ENCODE measurements at places on chromosomes 16 and 17.

DNA sequence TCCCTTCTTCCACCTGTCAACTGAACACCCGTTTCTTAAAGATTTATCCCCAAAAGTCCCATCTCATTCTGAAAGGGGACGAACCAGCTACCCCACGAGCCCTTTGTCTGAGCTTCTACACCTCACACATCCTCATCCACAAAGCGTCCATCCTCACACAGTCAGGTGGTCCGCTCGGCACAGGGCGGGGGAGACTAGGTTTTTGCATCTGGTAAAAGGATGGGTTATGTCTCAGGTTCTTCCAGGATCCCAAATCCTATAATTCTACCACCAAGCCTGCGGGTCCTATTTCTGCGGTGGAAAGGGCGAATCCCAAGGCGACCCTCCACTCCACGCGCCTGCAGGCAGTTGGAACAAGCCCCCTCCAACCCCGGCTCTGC, 458 bp downstream of the GFOD2 start:
- DNase-seq = no peak

- no peak for DNase-seq
These were observed 7.3 kb downstream of the C16orf54 start for GRCh38 chr16:29738514-29738913.

DNA sequence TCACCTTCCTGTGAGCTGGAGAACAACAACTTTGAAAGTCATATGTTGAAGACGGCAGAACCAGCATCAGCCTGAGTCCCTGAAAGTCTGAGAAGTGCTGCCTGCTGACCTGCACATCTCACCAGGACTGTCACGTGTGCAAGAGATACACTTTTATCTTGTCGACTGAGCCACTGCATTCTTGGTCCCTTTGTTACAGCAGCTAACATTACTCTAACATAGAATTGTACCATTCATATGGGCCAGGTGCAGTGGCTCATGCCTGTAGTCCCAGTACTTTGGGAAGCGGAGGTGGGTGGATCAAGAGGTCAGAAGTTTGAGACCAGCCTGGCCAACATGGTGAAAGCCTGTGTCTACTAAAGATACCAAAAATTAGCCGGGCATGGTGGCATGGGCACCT, 40.1 kb downstream of the MARCHF10 start:
- no peak for DNase-seq

GRCh38 chr16:17467923-17468540, 2.7 kb downstream of the XYLT1 start:
- DNase-seq = no peak

DNA sequence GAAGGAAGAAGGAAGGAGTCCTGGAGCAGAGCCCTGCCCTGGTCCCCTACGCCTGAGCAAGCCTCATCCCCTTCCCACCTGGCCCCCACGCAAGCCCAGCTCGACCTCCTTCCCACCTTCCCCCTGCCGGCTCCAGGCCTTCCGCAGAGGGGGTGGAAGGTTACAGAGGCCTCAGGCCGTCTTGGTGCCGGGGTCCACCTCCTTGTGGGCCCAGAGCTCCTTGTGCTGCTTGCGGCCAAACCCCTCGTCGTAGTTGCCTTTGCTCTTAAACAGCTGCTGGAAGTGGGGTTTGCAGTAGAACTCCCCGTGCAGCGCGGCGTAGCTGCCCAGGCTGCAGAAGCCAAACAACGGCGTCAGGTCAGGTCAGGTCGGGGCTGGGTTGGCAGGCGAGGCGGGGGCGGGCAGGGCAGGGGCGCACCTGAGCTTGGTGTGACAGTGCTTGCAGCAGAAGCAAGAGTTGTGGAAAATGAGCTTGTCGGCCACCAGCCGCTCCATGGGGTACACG, 1.5 kb downstream of the LIMD2 start:
- DNase-seq = no peak

GRCh38 chr17:9696279-9697044, 51.1 kb downstream of the USP43 start:
- DNase-seq = no peak

DNA sequence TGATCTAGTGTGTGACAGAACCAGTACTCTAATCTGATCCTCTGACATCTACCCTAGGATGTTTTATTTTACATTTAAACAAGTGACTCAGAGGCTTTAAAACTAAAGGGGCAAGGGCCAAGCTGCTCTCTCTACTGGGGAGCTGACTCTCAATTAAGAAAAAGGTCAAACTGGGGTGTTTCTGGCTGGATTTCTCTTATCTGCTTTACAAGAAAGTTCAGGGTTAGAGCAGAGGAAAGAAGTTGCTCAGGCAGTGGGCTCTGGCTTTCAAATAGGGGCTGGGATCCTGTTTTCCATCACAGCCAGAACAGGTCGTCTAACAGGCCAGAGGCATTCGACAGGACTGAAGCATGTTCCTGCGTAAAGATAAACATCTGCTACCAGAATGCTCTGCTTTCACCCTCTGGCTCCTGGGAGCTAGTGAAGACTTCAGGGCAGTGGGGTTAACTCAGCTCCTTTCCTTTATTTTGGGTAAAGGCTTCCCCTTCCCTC, 8.5 kb downstream of the MMP28 start:
- DNase-seq = no peak

DNA sequence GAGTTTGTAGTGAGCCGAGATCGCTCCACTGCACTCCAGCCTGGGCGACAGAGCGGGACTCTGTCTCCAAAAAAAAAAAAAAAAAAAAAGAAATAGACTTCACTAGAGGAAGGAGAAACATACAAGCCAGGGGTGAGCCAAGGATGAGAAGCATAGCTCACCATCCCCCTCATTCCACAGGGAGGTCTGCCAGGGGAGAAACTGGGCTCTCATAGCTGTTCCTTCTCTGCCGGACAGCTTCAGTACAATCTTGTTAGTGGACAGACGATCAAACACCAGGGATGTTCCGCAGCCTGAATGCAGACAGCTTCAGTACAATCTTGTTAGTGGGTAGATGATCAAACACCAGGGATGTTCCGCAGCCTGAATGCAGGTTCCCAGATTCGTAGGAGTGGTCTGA, 509.6 kb downstream of the CDH13 start:
- no peak for DNase-seq

DNA sequence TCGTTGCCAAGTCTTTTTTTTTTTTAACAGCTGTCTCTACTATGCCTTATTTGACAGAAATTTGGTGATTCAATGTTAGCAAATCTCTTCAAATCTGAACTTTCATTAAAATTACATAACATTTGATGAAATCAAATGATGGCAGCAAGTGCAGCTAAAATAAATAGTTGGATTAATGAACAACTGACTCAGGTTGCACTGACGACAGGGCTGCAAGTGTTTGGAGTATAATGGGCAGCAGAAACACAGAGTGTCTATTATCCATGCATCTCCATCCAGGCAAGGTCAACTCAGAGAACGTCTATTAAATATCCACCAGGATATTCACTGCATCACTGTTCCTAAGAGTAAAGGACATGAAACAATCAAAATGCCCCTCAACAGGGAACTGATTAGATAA, 109.8 kb downstream of the SLC39A11 start:
- DNase-seq = no peak

- DNase-seq = no peak
These were observed 75.8 kb downstream of the WNT3 start for GRCh38 chr17:46742565-46743270.

- no peak for DNase-seq
These were observed 1.1 kb downstream of the KDM8 start for GRCh38 chr16:27204312-27204915.

GRCh38 chr17:76527430-76528111, 9.9 kb downstream of the CYGB start:
- no peak for DNase-seq

DNA sequence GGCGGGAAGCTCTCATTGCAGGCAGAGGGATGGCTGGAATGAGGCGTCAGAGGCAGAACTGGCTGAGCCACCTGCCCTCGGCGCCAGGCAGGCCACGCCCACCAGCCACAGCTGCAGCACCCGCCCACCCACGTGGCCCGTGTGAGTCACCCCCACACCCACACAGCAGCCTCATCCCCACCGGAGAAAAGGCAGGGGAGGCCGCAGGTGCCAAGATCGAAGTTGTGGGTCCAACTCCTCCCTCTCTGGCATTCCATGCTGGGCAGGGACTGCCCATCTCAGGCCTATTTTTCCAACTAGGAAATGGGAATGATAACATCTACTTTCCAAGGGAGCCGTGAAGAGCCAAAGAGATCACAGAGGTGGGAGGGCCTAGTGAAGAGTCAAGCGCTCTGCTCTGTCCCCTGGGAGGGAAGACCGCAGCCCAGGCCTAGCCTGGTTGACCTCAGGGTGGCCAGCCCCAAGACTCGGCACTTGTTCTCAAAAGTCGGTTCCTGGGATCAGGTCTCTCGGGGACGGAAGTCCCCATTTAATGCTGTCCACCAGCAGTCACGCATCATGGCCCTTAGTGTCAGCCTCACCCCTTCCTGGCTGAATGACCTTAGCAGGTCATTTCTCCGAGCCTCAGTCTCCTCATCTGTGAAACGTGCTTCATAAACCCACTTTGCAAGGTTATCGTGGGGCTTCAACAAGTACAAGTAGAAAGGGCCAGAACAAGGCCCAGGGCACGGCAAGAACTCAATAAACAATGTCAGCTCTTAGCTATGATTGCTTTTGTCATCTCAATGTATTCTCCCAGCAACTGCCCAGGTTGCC, at the start of gene TRPV3:
TRPV3 (minus strand) TSS at position 45 of the 816 bp plus-strand sequence. CDS start 2,962 bp downstream, outside the sequence.
- peak; percentile 40 for DNase-seq

- peak; percentile 73 for DNase-seq
These were observed 27.8 kb downstream of the TK2 start for GRCh38 chr16:66521951-66522771.

- no peak for DNase-seq
These were observed 17.4 kb downstream of the ADAP2 start for GRCh38 chr17:30939051-30939689.

- no peak for DNase-seq
These were observed 1.2 kb upstream of the HEXIM1 start for GRCh38 chr17:45146890-45147580.

GRCh38 chr16:54048586-54049495, 237.7 kb downstream of the IRX3 start:
- DNase-seq = no peak

- DNase-seq = no peak
These were observed 53.1 kb downstream of the CFDP1 start for GRCh38 chr16:75379911-75380847.

DNA sequence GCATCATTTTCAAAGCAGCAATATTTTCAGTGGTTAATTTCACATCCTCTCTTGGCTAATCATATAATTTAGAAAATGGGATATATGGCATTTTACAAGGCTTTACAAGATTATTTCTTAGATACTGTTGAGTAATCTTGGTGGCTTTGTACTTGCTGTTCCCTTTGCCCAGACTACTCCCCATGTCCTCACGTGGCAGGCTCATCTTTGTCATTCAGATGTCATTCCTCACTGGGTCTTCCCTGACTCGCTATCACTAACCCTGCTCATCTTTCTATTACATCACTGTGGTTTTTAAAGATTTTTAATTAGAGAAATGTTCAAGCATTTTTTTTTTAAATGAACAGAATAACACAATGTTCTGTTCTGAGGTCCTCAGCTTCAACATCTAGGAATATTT, 240.0 kb upstream of the IRX5 start:
- DNase-seq = no peak

DNA sequence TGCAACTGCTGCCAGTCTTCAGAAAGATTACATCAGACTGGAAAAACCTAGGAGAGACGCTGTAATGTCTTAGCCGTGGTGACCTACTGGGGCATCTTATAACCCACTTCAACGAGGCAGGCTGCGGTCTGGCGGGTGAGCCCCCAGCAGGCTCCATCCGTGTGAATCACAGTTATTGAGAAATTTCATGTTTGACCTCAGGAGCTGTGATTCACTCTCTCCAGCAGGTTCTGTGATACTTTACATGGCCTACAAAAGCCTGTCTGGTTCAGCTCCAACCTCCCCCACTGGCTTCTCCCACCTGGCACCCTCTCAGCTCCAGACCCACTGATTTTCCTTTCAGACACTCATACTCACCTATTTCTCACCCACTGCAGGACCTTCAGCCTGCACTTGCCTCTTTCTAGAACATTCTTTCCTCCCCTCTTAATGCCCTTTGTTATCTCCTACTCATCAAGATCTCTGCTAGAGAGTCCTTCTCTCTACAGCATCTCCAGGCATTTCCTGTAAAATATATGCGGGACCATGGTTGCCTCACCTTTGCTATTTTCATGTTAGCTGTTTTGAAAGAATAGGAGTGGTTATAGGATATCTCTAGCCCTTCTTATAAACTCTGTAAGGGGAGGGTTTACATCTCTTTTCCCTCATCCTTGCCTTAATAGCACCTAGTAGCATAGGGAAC, 227.9 kb downstream of the MAF start:
- DNase-seq = no peak

GRCh38 chr16:74033441-74033995, 263.1 kb upstream of the PSMD7 start:
- no peak for DNase-seq

DNA sequence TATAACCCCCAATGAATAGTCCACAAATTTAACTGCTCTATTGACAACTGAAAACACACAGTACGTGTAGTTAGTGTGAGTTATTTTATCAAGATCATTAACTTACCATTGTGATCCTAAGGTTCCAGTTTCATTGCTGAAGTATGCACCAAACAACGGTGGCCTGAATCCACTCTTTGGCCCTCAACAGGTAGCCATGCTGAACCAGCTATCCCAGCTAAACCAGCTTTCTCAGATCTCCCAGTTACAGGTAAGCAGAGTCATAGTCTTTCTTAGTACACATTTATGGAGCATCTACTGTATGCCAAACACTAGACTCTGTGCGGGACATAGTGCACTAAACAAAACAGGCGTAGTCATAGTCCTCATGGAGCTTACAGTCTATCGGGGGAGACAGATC, 40.3 kb upstream of the SLC5A11 start:
- no peak for DNase-seq

GRCh38 chr17:14372905-14373613, 72.2 kb downstream of the HS3ST3B1 start:
- no peak for DNase-seq

- no peak for DNase-seq
These were observed 39.4 kb downstream of the STAT5B start for GRCh38 chr17:42236760-42237159.

- DNase-seq = no peak
These were observed 3.5 kb downstream of the FOXJ1 start for GRCh38 chr17:76137351-76138233.

DNA sequence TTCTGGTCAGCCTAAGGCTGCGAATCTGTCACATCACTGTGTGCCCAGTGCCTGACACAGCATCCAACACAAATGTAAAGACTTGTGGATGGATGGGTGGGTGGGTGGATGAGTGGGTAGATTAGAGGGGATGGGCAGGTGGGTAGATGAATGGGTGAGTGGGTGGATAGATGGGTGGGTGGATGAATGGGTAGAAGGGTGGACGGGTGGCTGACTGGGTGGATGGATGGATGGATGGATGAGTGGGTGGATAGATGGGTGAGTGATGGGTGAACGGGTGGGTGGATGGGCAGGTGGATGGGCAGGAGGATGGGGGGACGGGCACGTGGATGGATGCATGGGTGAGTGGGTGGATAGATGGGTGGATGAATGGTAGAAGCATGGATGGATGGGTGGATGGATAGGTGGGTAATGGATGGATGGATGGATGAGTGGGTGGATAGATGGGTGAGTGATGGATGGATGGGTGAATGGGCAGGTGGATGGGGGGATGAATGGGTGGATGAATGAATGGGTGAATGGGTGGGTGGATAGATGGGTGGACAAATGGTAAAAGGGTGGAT, 31.1 kb upstream of the ZFPM1 start:
- DNase-seq = no peak

GRCh38 chr17:12789481-12790248, at the start of gene ARHGAP44:
Gene ARHGAP44 (plus strand): TSS chr17:12789498. CDS start chr17:12789839, 341 bp downstream.
- DNase-seq = no peak

Data from stimulated activated CD4-positive, alpha-beta T cell treated with anti-CD3 and anti-CD28 coated beads, TNF-alpha, amount 100 ng/mL, for 1 hour (primary cell).